Activated CD4-positive, alpha-beta T cell treated with anti-CD3 and anti-CD28 coated beads for 48 hours (primary cell): ENCODE measurements at places on chromosomes 16 and 17.

DNA sequence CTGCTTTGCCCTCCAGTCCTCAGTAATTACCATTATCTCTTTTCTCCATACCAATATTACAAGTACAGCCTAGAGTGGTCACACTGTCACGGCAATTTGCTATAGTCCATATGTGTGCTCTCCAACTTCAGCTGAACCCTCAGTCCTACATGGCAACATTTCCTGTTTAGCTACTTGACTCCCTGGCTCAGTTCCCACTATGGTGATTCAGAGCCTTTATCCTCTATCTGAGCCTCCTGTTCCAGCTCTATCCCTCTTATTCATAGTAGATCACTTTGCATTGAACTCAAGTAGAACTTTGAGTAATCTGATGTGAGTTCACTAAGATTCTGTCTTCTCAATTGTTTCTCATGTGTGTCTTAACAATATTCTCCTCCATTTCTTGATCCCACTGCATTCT, 43.7 kb upstream of the GOSR1 start:
- DNase-seq: no peak

- DNase-seq: no peak
Observed at GRCh38 chr16:79788949-79789348, 188.4 kb upstream of the MAF start.

DNA sequence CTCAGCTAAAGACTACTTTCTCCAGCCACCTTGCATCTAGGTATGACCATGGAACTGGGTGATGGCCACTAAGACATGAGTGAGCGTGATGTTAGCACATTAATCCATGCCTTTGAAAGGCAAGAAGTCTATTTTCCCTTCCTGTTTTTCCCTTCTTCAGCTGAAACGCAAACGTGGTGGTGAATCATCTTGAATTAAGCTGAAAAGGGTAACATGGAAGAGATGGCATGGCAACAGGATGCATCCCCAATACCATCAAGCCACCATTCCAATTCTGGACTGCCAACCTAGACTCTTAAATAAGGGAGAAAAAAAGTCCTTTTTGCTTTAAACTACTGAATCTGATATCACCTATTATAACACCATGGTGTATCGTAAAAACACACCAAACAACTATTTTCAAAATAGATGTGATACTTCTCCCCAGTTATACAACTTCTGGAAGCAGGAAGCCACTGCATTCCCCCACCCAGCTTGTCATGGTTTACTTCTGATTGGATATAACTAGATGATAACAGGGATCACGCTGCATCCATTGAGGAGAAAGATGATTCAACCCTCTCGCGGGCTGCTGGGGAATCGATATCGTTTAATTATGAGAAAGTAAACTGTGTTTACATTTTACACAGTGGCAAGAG, 368.6 kb downstream of the CDH13 start:
- DNase-seq: no peak

DNA sequence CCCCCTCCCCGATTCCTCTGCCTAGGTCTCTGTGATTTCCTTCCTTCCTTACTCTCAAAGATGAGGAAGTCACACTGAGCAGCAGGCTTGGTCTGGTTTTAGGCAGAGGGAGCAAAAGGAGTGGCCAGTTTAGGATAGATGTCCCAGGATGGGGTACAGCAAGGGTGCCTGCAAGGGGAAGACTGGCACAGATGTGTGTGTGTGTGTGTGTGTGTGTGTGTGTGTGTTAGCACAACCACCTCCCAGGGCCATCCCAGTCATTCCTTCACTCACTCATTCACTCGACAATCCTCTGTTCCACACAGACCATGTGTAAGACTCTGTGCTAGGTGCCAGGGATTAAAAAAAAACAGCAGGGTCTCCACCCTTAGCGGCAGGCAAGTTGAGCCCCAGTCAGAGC, 35.9 kb downstream of the TMEM132E start:
- DNase-seq: no peak

- DNase-seq: no peak
Observed at GRCh38 chr16:85618521-85618920, 5.4 kb downstream of the GSE1 start.

- no peak for DNase-seq
Observed at GRCh38 chr17:77366206-77366557, 225.4 kb downstream of the SEC14L1 start.

- no peak for DNase-seq
Observed at GRCh38 chr16:17548825-17549224, 78.1 kb upstream of the XYLT1 start.

- peak; percentile 87 for DNase-seq
Observed at GRCh38 chr17:29778956-29779811, 150.8 kb downstream of the SSH2 start.

DNA sequence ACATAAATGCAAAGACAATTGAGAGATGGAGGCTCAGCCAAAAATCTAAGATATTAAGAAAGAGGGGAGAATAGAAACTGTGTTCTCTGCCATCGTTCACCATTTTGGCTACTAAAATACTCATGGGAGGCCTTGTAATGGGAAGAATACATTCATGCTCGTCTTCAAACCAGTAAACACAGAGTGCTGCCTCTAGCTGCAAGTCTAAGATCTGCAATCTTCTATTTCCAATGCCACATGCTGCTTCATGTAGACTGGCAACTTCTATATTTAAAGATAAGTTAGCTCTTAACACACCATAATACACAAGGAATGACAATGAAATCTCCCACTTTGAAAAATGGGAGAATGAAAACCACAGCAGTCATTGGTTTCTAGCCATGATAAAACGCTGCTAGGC, 387.3 kb downstream of the HS3ST3B1 start:
- no peak for DNase-seq

DNA sequence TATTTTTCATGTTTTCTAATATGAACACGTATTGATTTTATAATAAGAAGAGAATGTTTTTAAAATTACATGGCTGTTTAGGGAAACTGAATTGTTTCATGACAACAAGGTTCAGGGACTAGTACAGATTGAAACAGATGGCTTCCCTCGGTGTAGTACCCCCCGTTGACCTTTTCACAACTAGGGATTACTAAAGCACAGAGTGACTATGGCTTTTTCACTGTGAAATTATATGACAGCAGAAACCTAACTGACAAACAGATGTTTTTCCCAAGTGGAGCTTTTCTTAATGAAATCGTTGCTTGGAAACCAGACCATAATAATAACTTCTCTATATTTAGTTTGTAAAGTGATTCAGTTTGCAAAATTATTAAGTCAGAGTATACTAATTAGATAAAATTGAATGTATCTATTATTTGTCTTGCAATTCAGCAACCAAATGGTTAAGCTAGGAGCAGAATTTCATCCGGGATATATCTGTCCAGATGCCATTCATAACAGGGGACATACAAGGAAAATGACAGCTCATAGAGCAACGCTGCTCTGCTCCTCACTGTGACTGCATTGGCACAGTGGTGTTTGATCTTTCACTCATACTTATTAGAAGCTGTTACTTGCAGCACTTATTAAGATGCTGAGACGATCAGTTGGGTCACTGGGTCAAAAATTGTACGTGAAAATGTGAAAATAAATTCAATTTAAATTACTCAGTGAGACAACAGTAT, 111.7 kb downstream of the TANGO6 start:
- no peak for DNase-seq

DNA sequence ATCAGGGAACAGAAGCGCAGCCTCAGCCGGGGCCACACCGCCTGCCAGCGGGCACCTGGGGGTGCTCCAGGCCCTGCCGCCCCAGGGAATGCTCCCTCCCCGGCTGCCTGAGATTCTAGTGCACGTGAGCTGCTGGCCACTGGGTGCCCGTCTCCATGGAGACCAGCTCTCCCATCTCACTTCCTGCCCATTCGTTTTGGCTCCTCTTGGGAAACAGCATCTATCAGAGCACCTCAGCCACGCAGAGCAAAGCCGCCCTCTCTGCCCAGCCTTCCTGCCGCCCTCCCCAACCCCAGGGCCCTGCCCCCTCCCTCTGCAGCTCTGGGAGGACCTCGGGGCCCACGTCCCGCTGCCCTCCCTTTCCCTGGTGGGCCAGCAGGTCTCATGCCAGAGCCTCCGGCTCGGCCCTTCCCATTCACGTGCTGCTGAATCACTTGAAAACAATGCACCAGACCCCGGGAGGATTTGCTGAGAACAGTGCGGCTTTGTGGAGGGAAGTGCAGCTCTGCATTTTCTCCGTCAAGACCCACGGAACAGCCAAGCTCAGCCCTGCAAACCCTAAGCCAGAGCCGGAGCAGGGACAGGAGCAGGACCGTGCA, 19.4 kb downstream of the CEP295NL start:
- no peak for DNase-seq

- DNase-seq: peak; percentile 5
Observed at GRCh38 chr17:34291721-34292348, 6.3 kb downstream of the CCL11 start.

DNA sequence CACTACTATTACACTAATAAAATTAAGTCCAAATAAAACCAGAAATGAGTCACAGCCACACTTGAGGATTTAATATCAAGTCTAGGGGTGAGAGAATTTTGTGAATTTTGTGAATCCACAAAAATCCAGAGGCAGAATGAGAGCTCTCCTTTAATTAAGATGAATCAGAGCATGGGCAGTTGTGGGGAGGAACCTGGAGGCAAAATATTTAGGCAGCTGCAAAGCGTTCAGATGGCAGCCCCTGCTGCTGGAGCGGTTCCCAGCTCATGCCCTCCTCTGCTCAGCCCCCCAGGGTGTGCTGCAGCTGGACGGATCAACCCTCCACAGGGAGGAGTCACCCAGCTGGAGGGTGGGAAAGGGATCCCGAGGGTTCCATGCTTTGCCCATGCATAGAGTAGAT, 43.4 kb upstream of the IRX6 start:
- no peak for DNase-seq

DNA sequence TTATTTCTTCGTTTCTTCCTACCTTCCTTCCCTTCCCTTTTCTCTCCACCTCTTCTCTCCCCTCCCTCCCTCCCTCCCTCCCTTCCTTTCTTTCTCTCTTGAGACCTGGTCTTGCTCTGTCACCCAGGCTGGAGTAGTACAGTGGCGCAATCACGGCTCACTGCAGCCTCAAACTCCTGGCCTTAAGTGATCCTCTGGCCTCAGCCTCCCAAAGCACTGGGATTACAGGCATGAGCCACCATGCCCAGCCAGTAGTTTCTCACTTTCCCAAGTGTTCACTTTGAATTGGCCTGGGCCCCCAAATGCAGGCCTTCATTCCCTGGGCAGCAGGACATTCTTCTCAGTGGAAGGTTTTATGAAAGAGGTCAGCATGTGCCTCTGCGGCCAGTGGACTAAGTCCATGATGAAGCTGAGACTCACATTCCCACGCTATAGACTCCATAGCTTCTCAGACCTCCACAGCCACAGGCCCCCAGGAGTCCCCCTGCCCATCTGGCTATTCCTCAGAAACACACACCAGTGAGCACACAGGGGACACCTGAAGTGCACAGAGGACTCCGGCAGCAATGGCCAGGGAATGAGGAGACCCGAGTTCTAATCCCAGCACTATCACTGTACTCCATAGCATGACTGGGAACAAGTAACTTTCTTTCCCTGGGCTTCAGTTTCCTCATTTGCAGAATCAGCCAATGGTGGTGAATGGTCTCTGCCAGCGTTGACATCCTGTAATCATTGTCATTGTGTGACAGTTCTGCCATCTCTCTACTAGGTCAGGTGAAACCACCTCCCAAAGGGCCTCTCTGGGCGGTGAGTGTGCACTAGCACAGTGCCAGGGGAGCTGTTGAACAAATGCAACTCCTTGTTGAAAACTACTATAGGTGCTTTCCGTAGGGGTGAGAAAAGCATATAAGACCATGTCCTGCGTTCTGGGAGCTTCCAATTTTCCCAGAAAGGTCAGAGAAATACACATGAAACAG, 69.2 kb upstream of the TBX2 start:
- no peak for DNase-seq

GRCh38 chr16:69804297-69804696, 42.2 kb downstream of the WWP2 start:
- no peak for DNase-seq

DNA sequence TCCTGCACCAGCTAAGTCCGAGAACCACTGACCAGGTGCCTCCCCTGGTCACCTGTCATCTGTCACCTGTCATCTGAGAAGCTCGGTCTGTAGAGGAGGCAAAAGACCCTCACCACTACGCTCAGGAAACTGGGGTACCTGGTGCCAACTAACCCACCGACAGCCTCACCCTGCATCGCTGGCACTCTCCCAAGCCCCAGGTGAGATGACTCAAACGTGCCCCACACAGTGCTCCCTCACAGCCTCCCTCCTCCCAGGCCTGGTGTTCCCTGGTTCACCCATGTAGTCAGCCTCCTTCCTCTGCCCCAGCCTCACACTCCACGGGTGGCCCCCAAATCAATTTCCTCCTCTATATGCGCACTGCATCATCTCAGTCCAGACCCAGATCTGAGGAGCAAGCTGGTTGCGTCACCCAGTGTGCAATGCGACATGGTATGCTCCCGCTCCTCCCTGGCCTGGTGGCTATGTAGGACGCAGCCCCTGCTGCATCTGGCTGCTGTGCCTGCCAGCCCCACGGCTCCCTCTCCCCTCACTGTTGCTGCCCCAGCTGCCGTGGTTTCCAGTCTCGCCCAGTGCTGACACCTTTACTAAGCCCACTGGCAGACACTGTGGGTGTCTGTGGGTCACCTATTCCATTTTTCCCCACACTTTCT, 68.3 kb downstream of the GTF3C1 start:
- DNase-seq: no peak

DNA sequence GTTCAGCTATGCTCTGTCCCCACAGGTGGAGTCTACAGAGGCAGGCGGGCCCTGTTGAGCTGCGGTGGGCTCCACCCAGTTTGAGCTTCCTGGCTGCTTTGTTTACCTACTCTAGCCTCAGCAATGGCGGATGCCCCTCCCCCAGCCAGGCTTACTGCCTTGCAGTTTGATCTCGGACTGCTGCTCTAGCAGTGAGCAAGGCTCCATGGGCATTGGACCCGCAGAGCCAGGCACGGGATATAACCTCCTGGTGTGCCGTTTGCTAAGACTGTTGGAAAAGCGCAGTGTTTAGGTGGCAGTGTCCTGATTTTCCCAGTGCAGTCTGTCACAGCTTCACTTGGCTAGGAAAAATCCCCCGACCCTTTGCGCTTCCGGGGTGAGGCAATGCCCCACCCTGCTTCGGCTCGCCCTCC, 89.1 kb downstream of the BCAS3 start:
- DNase-seq: no peak

DNA sequence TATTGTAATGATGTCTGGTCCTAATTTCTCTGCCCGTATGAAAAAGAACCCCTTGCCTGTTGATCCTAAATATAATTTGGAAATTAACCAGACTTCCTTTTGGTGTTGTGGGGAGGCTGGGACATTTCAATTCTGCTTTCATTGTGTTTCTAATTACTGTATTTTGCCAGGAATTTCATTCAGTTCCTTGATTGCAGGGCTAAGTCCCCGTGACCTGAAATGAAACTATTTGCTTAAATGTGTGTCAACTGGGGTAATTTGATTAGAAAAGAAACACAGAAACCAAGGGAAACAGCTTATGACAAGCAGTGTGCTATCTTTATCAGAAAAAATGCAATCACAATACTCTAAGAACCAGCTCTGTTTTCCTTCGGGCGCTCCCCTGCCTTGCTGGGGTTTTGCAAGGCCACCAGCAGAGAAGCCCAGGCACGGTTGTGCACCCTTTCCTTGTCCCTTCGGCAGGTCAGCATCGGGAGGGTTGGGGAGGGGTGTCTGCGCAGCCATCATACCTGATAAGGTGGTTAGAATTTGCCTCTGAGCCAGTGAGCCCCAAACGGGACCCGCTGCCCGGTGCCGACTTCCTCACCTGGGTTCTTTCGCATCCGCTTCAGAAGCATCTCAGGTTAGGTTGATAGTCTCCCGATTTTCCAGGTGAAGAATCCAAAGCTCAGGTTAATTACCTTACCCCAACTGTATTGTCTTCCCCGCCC, 19.4 kb downstream of the KLHL36 start:
- DNase-seq: no peak
